NCI-H2227 treated with DMSO at 0.1 percent for 48 hours (cell line): ENCODE measurements at places on chromosomes 6 and 20.

GRCh38 chr20:34017610-34018009 is 23.9 kb downstream of the RALY start:
- no peak for DNase-seq

DNA sequence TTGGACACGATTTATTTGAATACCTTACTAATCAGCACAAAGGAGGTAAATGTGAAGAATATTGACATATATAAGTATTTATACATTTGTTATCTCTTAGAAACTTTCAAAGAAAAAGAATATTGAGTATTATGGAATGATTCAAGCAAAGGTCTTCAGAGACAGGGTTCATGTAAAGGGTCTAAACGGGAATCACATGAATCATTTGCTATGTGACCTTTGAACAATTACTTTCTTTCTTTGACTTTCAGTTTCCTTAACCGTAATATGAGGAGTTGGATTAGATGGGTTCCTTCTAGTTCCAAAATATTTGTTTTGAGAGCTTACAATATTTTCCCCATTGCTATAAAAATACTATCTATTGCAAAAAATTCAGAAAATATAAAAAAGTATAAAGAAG is 14.3 kb downstream of the ENPP1 start:
- DNase-seq = no peak

- no peak for DNase-seq
Measured at GRCh38 chr20:54680872-54681619, 205.7 kb downstream of the DOK5 start.

- no peak for DNase-seq
Measured at GRCh38 chr6:127811900-127812570, 88.8 kb downstream of the THEMIS start.
